ENCODE measurements at places on chromosomes 1 and 21.

DNA sequence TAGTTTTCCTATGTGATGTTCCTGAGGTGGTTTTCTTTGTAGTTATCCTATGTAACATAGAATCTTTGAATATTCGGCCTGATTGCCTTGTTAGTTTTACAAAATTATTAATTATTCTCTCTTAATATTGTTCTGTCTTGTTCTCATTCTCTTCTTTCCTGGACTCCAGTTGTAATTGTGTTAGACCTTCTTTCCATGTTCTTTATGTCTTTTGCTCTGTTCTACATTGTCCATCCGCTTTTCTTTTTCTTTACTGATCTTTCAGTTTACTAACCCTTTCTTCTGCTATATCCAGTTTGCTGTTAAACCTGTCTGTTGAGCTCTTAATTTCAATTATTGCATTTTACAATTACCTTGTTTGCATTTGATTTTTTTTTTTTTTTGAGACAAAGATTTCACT is 89.3 kb downstream of the PEX14 start:
- DNase-seq, result no peak

GRCh38 chr1:22126531-22126930 is 16.4 kb downstream of the WNT4 start:
- no peak for DNase-seq

DNA sequence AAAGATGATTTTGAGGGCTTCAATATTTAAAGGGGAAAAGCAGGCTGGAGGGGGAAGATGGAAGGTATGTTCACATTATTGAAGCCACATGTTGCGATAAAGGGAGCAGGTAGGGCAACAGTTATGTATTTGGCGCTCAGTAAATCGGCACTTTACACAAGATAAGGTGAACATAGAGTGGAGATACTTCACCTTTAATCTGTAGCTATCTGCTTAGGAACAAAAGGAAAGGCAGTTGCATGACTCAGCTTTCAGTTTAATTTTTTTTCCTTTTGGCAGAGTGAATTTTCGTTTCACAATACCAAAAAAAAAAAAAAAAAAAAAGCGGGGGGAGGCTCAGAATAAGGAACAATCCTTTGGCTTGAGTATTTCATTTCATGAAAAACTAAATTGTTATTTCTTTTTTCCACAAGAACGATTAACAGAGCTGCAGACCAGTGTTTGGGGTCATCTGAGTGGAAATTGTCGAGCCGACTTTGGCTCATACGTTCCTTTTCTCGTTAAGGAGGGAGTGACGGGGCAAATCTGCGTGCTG is 1.1 kb upstream of the COQ8A start:
- peak; percentile 56 for DNase-seq

- no peak for DNase-seq
These were observed 273.1 kb upstream of the LYPLAL1 start for GRCh38 chr1:218900615-218901014.

DNA sequence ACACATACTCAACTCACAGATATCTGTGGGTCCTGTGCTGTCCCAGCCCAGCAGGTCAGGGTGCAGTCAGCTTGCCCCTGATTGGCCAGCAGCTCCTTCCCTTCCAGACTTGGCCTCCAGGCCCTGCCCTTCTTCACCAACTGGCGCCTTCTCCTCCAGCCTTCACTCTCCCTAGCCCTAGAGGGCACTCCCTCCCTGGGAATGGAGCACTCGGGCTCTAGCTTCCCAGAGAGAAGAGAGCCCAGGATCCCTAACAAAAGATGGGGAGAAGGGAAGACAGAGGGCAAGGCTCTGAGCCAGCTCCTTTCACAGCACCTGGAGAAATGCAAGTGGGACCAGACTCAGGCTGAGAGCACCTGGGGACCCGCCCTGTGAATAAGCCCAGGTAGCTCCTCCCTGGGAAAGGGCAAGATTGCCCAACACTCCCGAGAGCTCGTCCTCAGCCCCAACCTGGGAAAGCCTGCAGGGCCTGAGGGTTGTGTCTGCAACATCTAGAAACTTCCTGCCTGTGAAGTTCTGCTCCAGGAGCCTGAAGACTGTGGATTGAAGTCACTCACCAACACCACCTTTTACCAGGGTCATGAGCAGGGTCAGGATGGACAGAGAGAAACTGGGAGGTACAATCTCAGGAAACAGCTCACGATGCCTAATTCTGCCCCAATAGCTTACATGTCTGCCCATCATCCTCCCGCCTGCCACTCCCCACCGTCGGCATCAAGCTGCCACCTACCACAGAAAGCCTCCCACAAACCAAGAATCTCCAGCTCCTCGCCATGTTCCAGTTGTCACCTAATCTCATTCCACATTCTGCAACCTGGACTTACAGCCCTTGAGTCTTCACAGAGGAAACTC is at the start of gene PGLYRP4:
PGLYRP4 (minus strand) TSS at position 331 of the 852 bp plus-strand sequence. CDS start 909 bp downstream, outside the sequence.
- no peak for DNase-seq

- no peak for DNase-seq
These were observed 49.0 kb upstream of the NADK start for GRCh38 chr1:1827089-1827848.

DNA sequence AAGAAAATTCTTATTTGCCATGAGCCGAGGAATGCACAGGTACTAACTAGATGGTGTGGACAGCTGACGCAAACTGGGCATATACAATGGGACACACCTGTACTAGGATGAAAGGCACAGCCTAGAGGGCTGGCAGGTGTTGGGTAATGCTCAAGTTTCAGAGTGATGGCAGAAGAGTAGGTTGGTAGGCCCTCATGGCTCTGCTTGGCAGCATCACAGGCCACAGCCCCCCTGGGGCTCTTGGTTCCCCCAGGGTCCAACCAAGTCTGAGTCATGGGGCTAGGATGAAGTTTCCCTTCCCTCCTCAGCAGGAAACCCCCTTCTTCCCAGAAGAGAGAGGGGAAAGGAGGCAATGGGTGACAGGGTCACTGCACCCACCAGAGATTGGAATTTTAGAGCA is 35.2 kb downstream of the SPEN start:
- no peak for DNase-seq

DNA sequence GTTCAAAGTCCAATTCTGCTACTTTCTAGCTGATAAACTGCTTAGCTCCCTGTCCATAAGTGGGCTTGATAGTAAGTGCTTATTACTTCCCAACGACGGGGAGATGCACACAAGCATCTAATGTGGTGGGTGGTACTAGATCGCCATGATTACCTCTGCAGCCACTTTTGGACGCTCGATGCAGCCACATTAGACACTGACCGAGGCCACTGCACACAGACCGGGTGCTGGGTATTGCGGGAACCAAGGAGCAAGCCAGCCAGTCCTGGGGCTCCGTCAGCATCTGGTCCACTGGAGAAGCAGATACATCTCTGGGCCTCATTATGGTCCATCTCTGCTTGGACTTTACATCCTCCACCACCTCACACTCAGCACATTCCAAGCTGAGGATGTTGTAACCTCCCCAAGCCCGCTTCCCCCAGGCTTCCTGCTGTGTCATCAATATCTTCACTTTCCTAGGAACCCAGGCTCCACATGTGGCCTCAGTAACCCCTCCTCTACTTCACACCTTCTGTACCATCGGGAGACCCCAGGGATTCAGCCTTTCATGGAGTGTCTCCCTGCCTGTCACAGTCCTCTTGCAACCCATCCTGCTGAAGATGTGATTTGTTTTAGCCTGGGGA is 48.2 kb downstream of the RHOU start:
- peak; percentile 26 for DNase-seq

GRCh38 chr1:159854116-159854692 is 8.3 kb downstream of the VSIG8 start:
- DNase-seq, result peak; percentile 54

GRCh38 chr1:56135864-56136147 is 443.6 kb downstream of the PLPP3 start:
- DNase-seq, result no peak

GRCh38 chr1:93349231-93350135 is 3.8 kb downstream of the DR1 start:
- peak; percentile 27 for DNase-seq
